Activated CD8-positive, alpha-beta memory T cell treated with anti-CD3 and anti-CD28 coated beads for 1 hour (primary cell): ENCODE measurements at places on chromosomes 11 and 22.

GRCh38 chr11:1667121-1667850, 29.7 kb upstream of the KRTAP5-6 start:
- DNase-seq: no peak

DNA sequence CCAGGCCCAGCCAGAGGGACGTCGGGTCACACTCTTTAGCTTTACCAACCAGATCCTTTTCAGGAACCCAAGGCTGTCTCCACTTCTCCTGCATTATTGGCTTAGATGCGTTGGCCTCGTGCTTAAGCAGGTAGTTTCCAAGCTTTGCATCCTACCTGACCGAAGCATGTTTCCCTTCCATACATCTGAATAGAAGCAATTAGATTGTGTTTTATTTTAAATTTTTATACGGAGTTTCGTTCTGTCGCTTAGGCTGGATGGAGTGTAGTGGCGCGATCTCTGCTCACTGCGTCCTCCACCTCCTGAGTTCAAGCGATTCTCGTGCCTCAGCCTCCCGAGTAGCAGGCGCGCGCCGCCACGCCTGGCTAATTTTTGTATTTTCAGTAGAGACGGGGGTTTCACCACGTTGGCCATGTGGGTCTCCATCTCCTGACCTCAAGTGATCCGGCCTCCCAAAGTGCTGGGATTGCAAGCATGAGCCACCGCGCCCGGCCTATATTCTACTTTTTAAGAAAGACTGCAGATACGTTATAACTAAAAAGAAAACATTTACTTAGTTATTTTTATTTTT, 677 bp downstream of the DYNC2H1 start:
- no peak for DNase-seq

DNA sequence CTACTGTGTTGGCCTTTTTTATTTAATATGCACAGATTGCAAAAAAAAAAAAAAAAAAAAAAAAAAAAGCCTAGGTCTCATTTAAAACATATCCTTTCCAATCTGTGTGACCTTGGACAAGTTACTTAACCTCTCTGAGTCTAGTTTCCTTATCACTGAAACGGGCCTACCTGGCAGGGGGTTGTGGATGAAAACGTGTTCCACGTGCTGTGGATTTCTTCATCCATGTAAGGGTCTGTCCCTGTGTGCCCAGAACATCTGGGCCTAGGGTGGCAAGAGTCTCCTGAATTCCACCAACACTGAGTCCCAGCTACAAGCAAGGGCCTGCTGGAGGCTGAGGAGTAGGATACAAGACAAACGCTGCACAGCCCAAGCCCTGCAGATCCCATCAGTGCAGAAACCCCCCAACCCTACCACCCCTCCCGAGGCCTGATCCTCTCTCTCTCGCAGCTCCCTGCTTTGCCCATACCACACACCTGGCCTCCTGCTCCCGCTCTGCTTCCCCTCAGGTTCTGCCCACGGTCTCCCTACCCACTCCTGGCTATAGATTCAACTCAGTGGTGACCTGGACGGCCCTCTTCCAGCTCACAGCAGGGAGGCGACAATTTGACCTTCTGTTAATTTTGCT, 4.7 kb upstream of the GNAZ start:
- no peak for DNase-seq

DNA sequence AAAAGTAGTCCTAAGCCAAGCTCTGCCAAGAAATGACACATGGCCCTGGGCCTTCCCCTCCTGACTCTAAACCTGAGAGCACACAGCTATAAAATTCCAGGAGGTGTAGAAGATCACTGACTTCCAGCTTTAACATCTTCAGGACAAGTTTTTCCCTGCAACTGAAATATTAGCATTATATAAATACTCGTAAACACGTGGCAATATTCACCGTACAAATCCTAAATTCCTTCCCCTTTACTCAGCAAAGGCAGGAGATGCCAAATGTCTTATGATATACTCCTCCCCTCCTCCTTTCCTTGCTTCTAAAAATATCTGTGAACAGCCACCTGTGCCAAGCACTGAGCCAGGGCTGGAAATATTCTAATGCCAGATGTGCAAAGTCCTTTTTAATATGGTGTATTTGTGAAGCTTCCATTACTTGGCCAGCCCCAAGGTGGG, 194.0 kb downstream of the LARGE1 start:
- no peak for DNase-seq

DNA sequence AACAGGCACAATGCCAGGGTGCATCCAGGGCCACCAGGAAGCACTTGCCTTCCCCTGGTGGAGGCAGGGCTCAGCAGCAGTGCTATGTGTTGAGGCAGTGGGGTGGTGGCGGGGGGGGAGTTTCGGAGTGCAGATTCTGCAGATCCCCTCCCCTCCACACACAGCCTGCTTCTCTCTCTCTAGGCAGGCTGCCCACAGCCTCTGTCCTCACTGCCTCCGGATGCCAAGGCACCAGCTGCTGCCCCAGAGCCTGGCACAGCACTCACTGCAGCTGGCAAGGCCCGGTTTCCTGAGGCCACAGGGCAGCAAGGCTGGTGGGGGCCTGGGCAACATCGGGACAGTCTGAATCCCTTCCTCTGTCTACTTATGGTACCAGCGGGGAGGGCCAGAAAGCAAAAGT, 35.8 kb downstream of the NRXN2 start:
- DNase-seq: no peak

GRCh38 chr11:59216641-59217564, 4.2 kb upstream of the MPEG1 start:
- no peak for DNase-seq

- DNase-seq: no peak
These were observed 86.8 kb upstream of the TP53I11 start for GRCh38 chr11:45037434-45038005.

- peak; percentile 22 for DNase-seq
These were observed 22.8 kb downstream of the ARRB1 start for GRCh38 chr11:75328426-75329277.
